ENCODE measurements at places on chromosomes 5 and 9.

DNA sequence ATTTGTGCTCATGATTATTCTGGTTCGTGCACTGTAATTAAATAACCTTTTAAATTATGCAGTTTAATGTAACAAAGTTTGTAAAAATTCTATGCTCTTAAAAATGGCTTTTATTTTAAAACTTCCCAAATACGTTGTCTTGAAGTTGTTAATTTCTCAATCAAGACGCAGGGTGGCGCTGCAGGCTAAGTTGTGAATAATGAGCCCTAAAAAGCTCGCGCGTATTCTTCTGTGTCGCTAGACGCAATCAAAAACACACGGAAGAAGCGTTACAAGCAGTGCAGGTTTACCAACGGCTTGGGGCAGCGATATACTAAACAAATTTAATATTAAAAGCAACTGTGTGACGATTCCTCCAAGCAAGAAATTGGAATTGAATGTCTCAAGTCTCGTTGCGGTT, at the start of gene PCDHB4:
Gene PCDHB4 (plus strand): TSS at position 256 of the 400 bp plus-strand sequence. CDS start 181 bp downstream, outside the sequence.
- DNase-seq, result no peak

- DNase-seq, result no peak
Measured at GRCh38 chr9:120860083-120860482, 16.9 kb downstream of the PHF19 start.

GRCh38 chr5:145946112-145946861, 9.9 kb downstream of the SH3RF2 start:
- DNase-seq, result no peak

DNA sequence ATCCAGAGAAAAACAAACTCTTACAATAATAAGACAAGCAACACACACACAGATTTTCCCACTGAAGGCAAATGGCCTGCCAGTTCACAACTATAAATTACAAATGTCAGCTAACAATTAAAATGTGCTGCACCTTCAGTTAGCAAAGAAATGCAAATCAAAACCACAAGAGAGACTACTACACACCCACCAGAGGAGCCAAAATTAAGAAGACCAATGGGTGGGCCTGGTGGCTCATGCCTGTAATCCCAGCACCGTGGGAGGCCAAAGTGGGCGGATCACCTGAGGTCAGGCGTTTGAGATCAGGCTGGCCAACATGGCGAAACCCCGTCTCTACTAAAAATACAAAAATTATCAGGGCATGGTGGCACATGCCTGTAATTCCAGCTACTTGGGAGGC, 15.1 kb upstream of the IPPK start:
- no peak for DNase-seq

DNA sequence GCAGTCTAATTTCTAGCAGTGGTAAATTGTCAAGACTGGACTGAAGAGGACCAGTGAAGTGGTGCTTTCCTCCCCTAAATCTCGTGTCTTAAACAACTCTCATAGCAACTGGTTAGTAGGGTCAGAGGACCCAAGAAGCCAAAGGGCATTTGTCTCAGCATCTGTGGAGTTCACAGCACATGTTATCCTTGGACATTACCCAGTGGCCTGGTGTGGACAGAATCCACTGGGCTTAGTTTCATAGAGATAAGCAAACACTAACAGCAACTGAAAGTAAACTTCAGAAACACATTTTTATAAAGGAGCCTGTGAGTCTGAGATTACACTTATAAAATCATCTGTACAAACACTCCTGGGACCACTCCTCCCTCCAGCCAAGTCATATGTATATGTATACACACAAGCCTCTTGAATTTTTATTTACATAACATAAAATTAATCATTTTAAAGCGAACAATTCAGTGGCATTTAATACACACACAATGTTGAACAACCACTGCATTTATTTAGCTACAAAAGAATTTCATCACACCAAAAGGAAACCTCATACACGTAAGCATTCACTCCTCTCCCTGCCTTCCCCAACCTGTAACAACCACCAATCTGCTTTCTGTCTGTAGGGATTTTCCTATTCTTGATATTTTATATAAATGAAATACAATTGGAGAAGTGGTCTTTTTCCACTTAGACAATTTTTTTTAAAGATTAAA, 457.8 kb downstream of the RASEF start:
- no peak for DNase-seq

GRCh38 chr9:127183814-127184582, 61.6 kb upstream of the ANGPTL2 start:
- DNase-seq, result no peak

- DNase-seq, result no peak
Measured at GRCh38 chr5:73998489-73998888, 372.5 kb downstream of the ARHGEF28 start.

DNA sequence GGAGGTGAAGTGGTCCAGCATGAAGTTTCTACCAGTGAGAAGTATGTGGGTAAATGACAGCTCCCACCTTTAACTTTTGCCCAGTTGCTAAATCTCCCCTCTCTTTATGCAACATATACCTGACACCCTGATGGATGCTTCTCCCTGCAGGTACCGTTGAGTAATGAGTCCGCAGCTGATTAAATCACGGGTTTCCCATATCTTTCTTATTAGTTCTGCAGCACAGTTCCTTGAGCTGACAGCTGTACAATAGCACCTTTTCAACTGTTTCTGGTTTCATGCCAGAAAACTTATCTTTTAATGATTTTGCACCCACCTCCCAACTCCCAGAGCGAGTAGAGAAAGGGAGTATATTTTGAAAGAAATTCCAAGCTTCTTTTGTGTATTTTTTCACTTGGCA, 161.0 kb upstream of the TUT7 start:
- DNase-seq, result no peak

- DNase-seq, result no peak
Measured at GRCh38 chr5:142152384-142152732, 43.8 kb downstream of the NDFIP1 start.

GRCh38 chr9:123586275-123586674, 230.3 kb downstream of the CRB2 start:
- no peak for DNase-seq

DNA sequence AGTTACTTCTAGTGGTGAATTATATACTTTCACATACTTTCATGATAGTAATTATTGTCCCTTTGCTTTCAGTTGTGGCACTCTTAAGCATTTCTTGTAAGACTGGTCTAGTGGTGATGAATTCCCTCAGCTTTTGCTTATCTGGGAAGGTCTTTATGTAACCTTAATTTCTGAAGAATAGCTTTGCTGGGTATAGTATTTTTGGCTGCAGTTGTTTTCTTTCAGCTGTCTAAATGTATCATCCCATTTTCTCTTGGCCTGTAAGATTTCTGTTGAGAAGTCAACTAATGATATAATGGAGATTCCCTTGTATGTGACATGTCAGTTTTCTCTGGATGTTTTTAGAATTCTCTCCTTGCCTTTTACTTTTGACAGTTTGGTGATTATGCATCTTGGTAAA, 41.0 kb downstream of the TMEM38B start:
- DNase-seq, result no peak

DNA sequence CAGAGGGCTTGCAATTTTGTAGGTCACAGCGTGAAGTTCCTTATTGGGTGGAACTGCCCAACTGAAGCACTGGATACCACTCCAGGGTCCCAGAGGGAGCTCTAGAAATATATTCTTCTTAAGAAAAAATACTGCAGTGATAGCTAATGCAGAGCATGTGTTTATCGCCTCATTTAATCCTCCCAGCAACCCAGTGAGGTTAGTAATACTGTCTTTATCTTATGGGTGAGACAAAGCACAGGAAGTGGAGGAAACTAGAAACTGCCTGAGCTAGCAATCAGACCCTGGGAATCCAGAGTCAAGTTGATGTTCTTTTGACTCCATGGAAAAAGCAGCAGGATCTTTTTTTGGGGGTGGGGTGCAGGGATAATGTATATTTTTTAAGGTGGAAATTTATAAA, 153.3 kb downstream of the PJA2 start:
- no peak for DNase-seq

GRCh38 chr9:20382460-20383071, 239.7 kb downstream of the MLLT3 start:
- no peak for DNase-seq
